ENCODE measurements at places on chromosomes 5 and 9.
A peak's percentile ranks its signal among the peaks of the same experiment; 100 is the strongest.

DNA sequence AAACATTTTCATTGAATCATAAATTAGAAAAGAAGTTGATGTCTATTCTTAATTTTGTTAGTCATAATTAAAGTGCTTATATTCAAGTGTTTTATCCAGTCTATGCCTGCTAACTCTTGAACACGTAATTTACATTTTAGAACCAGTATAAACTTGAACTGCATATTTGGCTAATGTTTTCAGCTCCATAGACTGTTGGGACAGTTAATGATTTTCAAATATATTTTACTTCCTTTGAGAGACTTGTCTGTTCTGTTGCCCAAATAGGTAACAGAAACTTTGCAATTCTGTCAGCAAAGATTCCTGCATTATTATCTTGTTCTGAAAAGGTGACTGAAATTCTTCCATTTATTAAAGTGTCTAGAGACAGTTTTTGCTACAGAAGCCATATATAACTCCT, 7.8 kb downstream of the ITGA2 start:
- DNase-seq: no peak

- DNase-seq: no peak
Measured at GRCh38 chr5:150532151-150532550, 24.2 kb downstream of the NDST1 start.

DNA sequence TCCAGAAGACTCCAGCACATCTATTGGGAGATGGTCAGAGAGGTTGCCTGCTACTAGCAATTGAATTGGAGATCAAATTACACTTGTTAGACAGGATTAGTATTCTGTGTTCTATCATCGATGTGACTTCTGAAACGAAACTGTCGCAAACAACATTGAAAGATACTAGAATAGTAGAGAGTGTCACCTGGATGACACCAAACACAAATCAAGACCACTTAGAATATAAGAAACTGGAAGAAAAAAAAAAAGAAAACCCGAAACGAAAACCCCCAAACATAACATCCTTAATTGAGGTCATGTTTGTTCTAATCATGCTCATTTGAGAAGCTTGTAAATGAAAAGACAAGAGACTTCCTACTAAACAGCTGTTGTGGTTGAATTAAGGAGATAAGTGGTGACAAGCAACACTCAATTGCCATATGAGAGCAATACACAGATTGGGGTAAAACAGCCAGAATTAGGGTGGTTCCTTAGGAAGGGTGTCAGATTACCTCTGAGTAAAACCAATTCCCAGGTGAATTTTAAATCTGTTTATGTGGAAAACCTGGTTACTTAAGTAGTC, 97.6 kb downstream of the BASP1 start:
- DNase-seq: no peak

DNA sequence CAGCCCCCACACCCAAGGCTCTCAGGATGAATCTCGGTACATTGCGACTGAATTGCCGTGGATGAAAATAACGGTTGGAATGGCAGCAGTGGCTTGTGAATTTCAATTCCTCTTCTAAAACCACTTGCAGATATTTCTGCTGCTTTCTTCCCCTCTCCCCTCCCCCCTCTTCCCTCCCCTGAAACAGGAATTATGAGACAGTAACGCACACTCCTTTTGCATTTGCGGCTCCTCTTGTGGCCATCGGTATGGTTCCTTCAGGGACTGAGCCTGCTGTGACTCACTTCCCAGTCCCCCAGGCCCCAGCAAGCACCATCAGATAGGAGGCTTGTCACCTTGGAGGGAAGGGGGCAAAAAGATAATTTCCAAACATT, 9.7 kb downstream of the DCANP1 start:
- DNase-seq: no peak

DNA sequence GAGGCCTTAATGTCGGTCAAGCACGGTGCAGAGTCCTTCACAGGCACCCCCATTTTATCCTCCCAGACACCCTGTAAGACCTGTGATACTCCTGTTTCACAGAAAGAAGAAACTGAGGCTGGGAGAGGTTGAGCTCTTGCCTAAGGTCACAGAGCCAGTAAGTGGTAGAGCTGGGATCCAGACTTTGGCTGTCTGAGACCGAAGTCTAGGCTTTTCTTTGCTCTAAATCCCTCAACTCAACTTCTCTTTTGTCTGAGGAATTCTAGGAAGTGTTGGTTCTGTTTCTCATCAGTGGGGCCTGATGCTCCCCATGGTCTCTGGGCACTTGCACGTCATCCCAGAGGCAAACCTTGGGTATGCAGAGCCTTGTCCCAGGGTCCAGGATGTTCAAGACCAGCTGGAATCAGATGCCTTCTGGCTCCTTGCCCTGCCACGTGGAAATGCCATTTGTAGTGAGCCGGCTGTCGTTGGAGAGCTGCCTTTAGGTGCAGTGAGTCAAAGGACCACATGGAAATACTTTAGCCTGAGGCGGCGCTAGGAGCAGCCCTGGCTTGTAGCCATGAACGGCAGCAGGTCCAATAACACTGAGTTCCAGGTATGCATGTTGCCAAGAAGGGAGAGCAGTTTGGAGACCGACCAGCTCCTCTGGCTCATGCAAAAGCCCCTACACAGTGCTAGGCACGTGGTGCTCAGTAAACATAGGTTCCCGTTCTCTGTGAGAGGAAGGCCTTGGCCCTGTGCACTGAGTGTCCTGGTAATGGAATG, 9.2 kb downstream of the DCANP1 start:
- no peak for DNase-seq

DNA sequence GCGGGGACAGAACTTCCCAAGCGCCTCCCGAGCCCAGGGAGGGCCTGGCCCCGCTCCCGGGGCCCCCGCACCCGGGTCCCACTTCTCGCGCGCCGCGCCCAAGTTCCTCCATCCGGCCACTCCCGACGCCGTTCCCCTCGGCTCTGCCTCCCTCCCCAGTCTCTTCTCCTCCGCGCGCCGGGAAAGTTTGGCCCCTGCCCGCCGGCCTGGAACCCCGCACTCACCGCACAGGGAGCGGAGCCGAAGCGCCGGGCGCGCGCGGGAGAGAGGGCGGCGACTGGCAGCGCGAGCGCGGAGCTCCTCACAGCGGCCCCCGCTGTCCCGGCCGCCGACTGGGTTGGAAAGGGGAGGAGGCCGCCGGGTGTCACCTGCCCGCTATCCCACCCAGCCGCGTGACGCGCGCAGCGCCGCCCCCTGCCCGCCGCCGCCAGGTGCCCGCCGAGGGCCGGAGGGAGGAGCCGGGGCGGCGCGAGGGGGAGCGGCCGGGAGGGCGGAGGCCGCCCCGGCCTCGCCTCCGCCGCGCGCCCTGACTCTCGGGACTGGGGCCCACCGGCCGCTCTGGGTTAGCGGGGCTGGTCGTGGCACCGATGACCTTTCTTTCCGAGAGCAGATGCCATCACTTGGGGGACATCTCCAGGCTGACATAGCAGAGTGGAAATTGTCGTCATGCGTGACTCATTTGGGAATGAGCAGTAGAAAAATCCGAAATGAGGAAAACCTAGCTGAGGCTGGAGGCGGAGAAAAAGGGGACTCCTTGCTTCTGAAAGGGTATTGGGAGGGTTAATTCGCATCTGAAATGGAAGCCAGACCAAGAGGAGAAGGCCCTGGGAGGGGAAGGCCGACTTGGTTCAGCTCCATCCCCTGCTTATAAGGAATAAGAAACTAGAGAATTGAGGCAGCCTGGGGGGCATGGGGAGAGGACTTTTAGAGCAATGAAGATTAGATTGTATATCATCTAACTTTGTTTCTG, at the start of gene ELOVL7:
ELOVL7 (minus strand) TSS at position 334 of the 970 bp plus-strand sequence. CDS start 56,872 bp downstream, outside the sequence.
- DNase-seq: peak; percentile 31

GRCh38 chr9:70318002-70318401, 59.2 kb downstream of the SMC5 start:
- DNase-seq: no peak

DNA sequence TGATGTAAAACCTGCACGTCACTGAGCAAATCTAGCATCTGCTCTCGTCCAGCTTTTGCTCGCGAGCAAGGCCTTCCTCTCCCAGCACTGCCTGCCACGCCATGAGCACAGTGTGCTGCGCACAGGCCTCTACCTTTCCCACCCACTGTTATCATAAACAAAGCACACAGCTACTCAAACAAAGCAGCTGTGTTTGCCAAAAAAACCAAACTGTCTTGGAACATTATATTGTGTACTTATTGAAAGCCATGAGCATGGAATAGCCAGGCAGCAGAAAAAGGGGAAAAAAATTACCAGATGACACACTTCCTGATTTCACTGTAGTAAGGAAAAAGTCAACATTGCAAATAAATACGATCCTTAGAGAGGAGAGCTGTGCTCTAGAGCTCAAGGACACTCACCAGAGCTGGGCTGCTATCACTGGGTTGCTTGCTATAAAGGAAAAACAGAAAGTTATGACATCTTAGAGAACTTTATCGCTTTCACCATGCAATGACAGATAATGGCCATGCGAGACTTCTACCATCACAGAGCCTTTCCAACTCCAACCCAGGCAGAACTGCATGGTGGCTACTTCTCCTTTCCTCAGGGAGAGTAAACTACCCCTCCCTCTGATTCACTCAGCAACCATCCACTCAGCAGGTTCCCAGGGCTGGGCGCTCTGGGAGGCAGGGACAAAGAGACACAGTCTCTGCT, 69.6 kb downstream of the EPB41L4B start:
- no peak for DNase-seq

DNA sequence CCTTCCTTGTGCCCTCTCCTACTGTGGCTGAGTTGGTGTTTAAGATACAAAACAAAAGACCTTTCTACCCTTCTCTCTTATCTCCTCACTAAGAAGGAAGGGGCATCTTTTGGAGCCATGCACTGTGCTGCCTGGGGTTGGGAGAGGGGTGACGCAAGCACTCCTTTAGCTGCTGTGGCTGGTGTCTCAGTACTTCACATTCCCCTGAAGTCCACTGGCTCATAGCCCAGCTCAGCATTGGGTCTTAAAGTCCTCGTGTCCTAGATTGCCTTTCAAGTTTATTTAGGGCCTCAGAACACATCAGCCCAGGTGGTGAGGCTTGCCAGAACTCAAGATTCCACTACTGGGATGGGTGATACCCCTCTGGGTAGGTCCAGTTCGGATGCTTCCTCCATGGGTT, 325.9 kb upstream of the CYLC2 start:
- no peak for DNase-seq

DNA sequence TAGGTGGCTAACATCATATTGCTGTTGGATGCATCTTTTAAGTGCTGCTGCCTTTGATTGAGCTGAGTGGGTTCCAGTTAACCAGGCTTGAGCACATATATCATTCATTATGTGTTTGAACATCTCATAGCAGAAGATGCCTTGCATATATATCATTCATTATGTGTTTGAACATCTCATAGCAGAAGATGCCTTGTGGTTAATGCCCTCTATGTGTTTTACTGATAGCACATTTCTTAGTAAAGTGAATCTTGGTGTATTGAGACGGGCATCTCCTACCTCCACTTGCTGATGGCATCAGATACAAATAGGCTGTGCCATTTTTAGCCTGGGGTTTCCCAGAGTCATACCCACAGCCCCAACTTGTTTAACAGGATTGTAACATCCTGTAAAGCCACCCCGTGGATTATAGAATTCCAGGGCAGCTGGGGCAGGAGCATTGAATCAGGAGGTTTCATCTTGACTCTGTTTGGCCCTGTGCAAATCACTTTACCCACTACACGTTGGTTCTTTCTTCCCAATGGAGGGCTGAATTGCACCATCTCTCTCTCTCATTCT, 26.5 kb downstream of the MTAP start:
- DNase-seq: no peak

DNA sequence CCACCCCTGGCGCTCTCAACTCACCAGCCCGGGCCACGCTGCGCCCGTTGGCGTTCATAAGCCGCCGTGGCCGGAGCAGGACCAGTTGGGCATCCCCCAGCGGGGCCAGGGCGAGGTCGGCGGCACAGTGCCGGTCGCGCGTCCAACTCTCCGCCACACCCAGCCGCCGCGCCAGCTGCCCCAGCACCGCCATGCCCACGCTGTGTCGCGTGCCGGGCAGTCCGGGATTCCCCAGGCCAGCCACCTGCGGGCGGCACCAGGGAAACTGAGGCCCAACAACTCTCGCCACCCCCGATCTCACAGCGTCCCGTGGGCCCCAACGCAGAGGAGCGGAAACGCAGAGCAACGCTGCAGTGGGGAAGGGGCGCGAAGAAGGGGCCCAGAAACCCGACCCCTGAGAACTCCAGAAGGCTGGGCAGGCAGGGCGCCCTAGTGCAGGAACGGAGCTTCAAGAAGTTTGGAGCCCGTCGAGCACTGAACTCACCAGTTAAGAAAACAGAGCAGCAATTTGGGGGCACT, 453 bp downstream of the PTRH1 start:
- no peak for DNase-seq

- DNase-seq: no peak
Measured at GRCh38 chr5:109649318-109649717, 40.4 kb upstream of the MAN2A1 start.

- no peak for DNase-seq
Measured at GRCh38 chr9:123394291-123395235, 38.6 kb downstream of the CRB2 start.

DNA sequence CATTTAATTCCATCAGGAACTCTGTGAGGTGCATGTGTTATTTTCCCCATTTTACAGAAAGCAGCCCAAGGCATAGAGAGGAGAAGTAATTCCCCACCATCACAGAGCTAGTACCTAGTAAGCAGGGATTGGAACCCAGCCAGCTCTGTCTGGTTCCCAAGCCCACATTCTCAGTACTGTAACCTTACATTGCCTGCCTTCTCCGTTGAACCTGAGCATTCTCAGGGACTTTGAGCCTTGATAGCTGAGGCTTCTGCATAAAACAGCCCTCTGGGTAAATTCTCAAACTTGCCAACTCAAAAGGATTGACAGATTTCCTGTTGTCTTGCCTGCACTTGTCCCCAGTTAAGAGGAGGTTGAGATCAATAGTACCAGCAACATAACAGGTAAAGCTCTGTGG, 9.2 kb upstream of the GLE1 start:
- DNase-seq: no peak

DNA sequence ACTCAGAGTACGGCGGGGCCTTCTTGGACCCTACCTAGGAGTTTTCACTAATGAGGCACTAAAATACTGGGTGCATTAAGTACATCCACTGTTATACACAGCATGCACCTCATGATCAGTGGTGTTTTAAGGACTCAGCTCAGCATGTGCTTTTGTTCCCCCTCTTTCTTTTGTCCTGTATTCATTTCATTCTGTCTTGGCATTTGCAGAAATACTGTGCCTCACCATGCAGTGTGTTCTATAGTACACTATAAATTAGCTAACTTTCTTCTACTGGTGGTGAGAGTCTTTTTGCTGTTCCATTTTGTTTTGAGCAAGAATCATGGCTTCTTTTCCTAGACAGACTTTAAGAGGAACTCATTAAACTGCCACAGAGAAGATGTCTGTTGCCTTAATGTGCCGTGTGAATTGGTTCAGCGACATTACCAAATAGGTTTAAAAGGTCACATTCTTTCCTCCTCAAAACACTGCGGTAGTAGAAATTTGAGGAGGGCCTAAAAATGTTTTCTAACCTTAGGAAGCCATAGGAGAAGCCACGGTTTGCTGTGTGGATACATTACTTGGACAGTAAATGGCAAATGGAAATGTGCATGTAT, 276.6 kb downstream of the MAST4 start:
- DNase-seq: no peak

DNA sequence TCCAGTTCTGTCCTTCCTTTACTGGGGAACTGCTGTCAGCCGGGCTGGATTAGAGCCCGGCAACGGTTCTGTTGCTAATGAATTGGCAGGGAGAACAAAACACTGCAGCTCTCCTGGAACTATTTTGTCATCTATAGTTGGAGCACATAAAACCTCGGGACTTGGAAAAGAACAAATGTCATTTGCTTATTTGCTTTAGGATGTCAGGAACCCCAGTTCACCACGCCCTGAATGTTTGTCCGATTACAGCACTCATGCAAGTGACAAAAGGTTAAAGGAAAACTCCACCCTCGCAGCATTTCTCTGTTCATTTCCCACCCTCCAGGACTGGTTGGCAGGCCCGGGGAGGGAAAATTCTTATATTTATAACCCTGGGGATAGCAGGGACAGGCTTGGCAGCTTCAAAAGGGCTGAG, 66.4 kb upstream of the PLPP1 start:
- no peak for DNase-seq

GRCh38 chr9:108478431-108479332, 377.1 kb downstream of the ACTL7B start:
- DNase-seq: no peak

Measured in activated naive CD4-positive, alpha-beta T cell treated with anti-CD3 and anti-CD28 coated beads, Interleukin-2, amount 50 U/mL, for 16 hours (primary cell).